Mammary epithelial cell (primary cell): ENCODE measurements at places on chromosomes 4 and X.

DNA sequence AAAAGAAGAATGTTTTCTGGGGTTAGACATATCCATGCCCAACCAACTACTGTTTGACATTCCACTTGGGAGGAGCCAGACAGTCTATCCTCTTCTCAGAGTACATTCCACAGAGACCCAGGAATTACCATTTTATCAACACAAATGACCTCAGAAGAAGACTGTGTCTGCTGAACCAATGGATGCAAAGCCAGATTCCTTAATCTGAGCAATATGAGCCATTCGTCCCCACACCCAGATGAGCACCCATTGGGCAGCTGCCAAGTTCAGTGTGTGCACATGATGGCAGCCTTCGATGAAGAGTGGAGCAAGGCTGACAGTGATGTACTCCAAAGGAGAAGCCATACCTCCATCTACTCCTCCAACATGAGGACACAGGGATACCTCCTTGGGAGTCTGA lies 111.3 kb downstream of the ZNF674 start:
- DNase-seq, result no peak

DNA sequence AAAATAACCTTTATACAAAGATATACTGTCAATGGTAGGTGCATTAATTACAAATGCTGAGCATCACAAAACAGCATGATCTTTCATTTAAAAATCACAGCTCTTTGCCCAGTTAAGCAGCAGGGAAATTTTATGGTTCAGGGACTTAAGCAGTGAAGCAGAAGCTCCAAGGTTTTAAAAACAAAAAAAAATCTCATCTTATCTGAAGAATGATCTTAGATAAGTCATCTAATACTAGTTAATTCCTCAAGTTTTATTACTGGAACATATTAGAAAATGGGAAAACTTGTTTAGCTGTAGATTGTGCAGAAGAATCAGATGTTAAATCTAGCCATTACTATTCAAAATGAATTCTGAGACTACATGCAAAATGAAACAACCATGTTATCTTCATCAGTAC lies 289.9 kb downstream of the GASK1B start:
- no peak for DNase-seq

- DNase-seq, result no peak
Observed at GRCh38 chrX:32268207-32268606, 943.1 kb downstream of the DMD start.

- DNase-seq, result peak; percentile 76
Observed at GRCh38 chr4:168666531-168666930, 169.7 kb downstream of the PALLD start.

DNA sequence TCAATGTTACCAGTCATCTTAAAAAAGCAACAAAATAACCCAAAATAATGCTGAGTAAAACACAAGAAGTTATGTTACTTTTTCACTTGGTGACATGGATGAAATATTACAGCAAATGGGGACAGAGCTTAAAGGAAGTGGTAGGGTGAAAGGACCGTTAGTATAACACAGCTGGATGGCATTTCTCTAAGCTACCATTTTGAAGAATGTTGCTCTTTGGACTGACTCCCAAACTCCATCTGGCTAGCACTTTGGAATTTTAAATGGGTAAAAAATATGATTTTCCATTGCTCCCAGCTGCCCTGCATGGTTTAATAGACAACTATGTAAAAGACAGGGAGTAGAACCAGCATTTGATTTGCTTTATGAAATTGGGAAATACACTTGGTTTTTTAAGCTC lies 27.6 kb downstream of the CLCN5 start:
- no peak for DNase-seq
